OCI-M1 (cell line): ENCODE measurements at places on chromosomes 4 and X.

- no peak for DNase-seq
These were observed 39.9 kb upstream of the HMX1 start for GRCh38 chr4:8911316-8912088.

DNA sequence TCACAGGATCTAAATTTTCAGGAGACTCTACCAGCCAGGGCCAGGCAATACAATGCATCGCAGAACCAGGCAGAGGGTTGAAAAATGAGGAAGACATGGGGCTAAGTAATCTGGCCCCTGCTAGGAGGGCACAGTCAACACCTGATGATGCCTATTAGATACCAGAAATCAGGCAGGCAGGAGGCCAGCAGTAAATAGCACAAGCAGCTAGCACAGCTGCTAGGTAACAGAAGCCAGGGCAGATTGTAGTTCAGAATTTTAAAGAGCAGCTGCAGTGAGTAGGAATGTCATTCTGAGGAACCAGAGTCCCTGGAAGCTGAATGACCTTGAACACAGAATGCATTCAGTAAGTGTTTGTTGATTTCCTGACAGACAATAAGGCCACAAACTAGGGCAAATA, 38.8 kb upstream of the TRPC5OS start:
- DNase-seq = no peak

DNA sequence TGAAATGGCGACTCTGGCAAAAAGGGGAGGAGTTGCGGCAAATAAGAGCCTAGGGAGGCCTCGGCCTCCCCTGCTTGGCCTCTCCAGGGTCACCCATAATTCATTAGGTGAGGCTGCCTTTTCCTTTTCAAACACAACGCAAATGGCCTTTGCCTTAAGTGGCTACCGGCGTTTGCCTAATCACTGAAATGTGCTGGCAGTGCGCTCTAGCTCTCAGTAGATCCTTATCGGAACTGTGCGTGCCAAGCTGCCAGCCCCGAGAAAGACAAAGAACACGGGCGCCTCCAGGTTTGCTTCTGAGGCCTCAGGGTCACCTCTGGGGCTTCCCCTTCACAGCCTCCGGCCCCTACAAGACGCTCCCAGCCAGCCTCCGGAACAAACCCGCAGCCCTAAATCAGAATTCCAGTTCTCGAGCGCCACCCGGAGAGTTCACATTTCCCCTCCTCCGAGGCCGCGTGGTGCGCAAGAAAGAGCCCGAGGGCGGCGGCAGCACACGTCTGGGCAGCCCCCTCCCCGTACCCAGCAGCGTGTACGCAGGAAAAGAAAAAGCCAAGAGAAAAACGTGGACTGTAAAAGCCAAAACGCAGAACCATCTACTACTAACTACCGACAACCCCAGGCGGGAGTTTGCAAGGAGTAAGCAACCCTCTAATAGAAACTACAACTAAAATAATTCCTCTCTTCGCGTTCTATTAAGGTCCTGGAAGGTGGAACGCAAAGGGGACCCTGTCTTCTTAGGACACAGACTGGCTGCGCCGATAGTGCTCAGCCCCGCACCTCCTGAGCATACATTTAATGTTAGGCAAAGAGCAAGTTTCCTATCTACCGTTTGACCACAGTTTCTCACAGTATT, 76.5 kb upstream of the BCOR start:
- peak; percentile 60 for DNase-seq

DNA sequence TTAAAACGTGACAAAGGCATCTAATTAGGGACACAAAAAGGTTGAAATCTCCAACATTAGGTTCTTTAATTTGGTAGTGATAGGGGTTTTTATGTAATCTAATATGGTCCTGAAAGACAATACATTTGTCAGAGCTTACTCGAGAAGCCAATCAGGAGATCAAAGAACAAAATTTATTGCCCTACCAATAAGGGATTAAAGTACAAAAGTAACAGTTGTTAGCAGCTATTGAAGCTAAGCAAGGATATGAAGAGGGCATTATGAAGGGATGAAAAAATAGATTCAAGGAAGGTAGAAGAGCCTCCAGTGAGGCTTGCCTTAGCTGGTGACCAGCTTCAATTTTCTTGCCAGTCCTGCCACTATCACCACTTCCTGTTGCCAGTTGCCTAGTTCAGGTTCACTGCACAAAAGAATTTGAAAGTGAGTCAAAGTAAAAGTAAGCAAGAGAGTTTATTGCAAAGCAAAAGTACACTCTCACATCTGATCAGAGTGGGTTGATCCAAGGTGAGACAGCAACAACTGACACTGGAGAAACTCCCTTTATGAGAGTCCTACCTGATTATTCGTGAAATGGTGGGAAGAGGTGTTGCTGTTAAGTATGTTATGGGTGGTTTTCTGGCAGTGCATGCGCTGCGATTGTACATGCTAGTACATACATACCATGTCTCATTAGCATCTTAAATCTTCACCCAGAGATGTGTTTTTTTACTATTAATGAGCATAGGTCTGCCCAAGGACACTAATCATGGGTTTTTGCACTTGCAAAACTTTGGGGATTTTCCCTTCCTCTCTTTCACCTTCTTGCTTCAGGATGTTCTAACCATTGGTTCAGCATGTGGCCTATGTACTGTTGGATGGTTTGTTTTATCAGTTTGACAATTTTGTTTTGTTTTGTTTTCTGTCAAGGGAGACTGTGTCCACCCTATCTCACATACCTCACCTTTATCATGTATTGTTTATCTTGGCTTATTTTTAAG, 263.2 kb upstream of the ITM2A start:
- DNase-seq = no peak

- DNase-seq = no peak
These were observed 293.5 kb upstream of the FSTL5 start for GRCh38 chr4:162457071-162457865.

- DNase-seq = no peak
These were observed 610.8 kb downstream of the RAB28 start for GRCh38 chr4:12873351-12873750.

- DNase-seq = no peak
These were observed 21.2 kb downstream of the SLC2A9 start for GRCh38 chr4:9999956-10000561.

DNA sequence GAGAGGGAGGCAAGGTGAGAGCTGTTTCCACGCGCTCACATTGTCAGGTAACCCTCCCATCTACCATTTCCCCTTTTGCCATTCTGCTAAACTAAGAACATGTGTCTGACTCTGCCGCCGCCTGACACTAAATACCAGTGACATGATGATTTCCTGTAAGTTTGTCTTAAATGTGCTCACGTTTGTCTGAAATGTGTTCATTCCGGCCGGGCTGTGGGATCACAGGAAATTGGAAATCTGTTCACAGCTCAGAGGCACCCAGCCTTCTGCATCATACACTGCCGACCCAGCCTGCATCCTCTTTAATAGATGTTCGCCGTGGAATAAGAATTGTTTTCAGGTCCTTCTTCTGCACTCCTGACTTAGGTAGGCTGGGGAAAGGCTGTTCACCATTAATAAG, 336.2 kb upstream of the PPARGC1A start:
- DNase-seq = no peak

- no peak for DNase-seq
These were observed 41.7 kb downstream of the CNGA2 start for GRCh38 chrX:151776181-151776731.

GRCh38 chrX:77917294-77917933, 6.9 kb downstream of the ATP7A start:
- peak; percentile 55 for DNase-seq

DNA sequence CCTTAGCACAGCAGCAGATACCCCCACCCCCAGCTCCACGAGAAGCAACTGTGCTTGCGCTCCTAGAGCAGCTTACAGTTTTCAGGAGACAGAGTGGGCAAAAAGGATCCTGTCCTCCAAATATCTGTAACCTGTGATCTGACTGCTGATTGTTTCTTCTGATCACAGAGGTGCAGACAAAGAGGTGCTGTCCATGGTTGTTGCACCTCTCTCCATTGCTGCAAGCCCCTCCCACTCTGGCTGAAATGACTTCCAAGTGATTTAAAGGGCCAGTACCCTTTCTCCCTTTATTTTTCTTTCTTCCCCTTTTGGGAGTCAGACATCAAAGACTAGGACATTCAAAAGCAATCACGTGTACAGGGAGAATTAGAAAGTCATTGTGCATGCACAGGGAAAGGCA, 205.3 kb upstream of the GEMIN8 start:
- no peak for DNase-seq

- DNase-seq = no peak
These were observed 96.6 kb upstream of the GUCY1A1 start for GRCh38 chr4:155569960-155570515.

- no peak for DNase-seq
These were observed 68.2 kb downstream of the FUNDC1 start for GRCh38 chrX:44474410-44474809.

GRCh38 chr4:5992171-5992827, 25.9 kb downstream of the C4orf50 start:
- no peak for DNase-seq

- no peak for DNase-seq
These were observed 136.6 kb downstream of the PDGFRA start for GRCh38 chr4:54365691-54366090.

GRCh38 chr4:138522366-138522765, 280.2 kb upstream of the SLC7A11 start:
- peak; percentile 71 for DNase-seq

DNA sequence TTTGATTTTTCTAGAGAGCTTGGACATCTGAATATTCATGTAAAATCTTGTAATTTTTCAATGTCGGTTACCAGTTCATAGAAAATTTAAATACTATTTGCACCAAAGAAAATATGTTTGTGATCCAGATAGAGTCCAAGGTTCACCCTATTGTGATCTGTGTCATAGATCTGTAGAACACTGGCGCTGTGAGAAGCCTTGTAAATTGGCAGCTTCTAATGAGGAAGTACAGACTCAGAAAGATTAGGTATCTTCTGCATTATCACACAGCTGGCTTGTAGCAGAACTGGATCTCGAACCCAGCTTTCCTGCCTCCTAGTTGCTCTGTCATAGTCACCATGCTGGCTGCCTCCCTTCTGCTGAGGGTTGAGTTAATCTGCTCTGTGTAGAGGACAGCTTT, 106.5 kb upstream of the PAK3 start:
- DNase-seq = peak; percentile 0

- peak; percentile 72 for DNase-seq
These were observed 458.0 kb upstream of the NWD2 start for GRCh38 chr4:36786519-36786918.

DNA sequence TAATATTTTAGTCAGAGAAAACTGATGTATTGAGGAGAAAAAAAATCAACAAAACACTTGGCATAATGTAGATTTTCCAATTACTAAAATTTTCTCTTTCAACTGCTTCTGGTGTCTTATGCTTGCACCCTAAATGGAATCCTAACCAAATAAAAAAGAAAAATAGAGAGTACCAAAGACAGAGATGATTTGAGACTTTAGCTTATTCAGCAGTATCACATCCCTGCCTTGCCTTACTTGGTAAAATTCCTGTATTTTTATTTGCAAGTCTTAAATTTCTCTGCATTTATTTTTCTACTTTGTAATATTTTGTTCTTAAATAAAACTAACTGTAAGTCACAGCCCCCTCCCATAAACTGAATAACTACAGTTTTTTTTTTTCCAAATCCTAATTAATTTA, 950.5 kb upstream of the INTU start:
- DNase-seq = no peak

DNA sequence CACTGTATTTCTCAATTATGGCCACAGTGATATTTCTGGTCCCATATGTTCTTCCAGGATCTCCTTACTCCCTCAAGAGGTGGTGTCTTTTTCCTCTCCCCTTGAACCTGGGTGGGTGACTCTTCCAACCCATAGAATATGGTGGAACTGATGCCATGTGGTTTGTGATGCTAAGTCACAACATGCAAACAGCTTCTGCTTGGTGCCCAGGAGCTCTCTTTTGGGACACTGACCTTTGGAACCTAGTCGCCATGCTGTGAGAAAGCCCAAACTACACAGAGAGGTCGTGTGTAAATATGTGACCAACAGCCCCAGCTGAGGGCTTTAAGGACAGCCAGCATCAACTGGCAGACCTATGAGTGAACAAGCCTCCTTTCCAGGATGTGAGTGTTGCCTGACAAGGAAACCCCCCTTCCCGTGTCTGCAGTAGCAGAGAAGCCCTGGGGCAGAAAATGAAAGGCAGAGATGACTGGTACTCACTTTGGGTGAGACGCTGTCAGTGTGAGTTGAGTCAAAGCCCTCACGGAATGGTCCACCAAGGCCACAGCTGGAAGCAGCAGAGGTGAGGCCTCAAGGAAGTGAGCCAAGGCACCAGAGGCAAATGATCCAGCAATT, 223.4 kb downstream of the BCOR start:
- DNase-seq = no peak

GRCh38 chr4:57068237-57068981, 41.8 kb downstream of the IGFBP7 start:
- DNase-seq = no peak

DNA sequence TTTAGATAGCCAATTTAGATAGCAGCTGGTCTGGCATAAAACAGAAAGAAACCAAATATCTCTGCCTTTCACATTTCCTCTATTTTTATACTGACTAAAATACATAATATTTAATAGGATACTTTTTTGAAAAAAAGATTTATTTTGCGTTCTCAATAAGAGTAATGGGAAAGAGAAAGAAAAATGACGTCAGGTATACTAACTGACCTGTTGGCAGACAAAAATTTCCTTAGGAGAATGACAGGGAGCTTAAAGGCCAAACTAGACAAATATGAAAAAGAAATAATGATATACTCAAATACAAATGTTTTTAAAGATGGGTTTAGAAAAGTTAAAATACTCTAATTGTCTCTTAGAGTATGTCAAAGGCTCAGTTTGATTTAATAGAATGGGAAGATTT, 309.4 kb upstream of the ADGRL3 start:
- no peak for DNase-seq

- no peak for DNase-seq
These were observed 201.8 kb downstream of the SOWAHB start for GRCh38 chr4:76696109-76696508.

GRCh38 chrX:137362583-137362982, 203.3 kb upstream of the ZIC3 start:
- DNase-seq = no peak

DNA sequence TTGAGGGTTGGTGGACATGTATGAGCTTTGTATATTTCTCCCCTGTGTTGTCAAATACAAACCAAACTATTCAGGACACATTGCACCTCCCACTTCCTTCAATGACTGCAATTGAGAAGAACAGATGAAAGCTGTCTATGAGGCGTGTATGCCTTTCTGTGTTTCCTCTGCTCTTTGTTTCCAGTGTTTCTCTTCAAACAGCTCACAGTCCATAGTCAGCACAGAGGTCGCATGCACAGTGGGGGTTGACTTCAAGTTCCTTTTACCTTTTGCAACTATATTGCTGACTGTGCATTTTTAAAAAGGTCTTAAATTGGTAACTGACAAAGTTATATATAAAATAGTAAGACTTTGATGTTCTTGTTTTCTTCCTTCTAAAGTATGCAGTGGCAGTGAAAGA, 957.8 kb downstream of the C4orf33 start:
- DNase-seq = no peak

- peak; percentile 48 for DNase-seq
These were observed 467.0 kb downstream of the PCDH18 start for GRCh38 chr4:137065311-137065710.

- DNase-seq = peak; percentile 89
These were observed 6.7 kb upstream of the PPID start for GRCh38 chr4:158729716-158730559.

- DNase-seq = peak; percentile 6
These were observed 98.8 kb downstream of the KLHL4 start for GRCh38 chrX:87616371-87616770.
